ENCODE measurements at places on chromosomes 7 and 10.

DNA sequence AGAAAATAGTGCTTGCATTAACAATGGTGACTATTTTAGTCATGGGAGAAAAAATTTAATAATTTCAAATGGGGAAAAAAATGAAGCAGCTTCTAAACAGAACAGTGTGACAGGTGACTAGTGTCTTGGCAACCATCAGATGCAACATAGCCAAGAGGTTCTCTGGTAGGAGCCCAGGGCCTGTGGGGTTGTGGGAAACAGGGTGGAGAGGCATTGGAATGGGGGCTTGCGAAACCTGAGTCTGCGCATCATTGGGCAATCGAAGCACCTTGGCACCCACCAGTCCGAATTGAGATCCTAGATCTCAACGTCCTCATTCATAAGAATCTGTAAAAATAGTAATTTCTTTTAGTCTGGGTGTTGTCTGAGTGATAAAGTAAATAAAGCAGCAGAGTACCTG, 19.2 kb upstream of the PARD3 start:
- no peak for DNase-seq

GRCh38 chr10:113565364-113565763, 12.5 kb downstream of the HABP2 start:
- DNase-seq = no peak

DNA sequence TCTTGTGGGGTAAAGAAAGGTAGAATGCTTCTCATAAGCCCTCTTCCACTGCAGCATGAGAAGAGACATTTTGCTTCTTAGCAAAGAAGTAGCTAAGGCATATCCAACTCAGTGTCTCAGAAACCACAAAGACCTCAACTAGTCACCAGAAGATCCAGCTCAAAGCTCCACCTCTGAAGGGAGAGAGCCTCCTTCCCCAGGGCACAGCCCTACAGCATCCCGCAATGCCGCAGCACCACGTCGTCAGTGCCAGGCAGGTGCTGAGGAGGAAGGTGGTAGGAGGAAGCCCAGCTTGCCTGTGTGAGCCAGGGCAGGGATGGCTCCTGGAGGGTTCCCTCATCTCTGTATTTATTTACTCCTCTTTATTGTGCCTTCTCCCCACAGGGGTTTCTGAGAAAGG, 385.6 kb upstream of the NPVF start:
- no peak for DNase-seq

DNA sequence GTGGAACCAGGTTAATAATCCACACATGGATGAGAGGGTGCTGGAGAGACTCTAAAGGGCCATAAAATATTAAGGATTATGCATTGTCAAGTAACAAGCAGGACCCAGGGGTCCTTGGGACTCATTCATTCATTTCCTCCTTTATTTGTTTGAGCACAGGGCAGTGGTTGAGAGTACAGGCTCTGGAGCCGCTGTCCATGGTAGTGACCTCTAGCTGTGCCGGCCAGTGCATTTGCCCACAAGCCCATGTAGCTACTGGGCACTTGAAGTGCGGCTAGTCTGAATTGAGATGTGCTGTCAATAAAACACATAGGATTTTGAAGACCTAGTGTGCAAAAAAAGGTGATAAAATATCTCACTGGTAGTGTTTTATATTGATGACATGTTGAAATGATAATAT, 137.6 kb downstream of the C10orf105 start:
- DNase-seq = no peak

GRCh38 chr7:5636914-5637313, 144.5 kb downstream of the RNF216 start:
- DNase-seq = peak; percentile 77

GRCh38 chr7:50265968-50266634, 38.4 kb upstream of the IKZF1 start:
- no peak for DNase-seq

DNA sequence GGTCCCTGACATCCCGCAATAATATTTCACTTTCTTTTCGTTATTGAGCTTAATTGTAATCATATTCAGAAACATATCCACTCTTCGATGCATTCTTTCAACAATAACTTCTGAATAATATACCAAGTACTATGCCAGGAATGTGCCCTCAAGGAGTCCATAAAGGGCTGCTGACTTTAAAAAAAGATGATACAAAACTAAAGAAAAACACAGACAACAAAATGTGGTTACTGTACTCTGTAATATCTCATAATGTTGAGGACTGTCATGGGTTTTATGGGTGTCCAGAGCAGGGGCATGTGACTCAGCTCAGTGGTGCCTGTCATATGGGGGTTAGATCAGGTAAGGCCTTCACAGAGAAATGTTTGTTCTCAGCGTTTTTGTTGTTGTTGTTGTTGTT, 73.7 kb downstream of the ARL4A start:
- DNase-seq = no peak

DNA sequence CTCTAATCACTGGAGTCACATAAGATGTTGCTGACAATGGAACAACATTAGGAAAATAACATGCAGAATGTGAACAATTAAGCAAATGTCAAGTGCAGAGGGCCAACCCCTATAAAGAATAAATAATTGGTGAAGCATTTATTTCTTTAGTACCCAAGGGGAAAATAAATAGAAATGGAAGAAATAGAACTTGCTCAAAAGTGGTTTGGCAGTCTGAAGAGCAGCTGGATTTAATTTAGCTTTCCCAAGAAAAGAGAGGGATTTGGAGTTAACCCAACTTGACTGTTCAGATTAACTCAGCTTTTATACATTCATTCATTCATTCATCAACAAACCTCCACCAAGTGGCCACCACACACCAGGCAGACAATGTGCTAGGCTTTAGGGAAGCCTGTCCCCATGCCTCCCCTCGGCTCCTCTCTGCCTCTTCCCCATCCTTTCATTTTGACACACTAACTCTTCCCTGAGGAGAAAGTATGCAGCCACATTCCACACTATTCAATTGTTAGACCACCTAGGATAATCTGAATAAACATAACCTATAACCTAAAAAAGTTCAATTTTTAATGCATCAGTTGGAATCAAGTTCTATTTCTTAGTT, 295.5 kb downstream of the AHR start:
- DNase-seq = peak; percentile 44

DNA sequence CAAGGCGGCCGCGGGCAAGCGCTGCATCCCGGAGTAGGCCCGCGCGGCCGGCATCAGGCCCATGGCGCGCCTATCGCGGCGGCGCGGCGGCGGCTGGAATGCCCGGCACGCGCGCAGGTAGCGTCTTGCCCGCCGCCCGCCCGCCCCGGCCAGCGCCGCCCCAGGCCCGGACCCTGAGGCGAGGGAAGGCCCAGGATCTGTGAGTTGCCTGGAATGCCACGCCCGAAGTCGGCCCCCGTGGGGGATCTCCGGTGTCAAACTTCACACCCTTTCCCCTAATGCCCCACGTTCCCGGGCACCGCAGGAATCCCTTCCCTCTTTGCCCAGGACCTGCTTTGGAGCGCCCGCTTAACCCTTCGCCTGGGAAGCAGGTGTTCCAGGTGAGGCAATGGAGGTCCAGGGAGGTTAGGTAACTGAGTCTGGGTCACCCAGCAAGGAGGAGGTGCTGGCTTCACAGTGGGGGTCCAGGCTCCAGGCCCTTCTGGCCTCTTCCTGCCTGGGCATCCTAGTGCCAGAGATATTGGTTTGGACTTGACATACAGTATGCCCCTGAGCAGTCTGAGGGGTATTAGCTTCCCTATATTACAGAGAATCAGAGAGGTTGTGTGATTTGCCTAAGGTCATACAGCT, 138.1 kb downstream of the ARHGAP22 start:
- DNase-seq = no peak

DNA sequence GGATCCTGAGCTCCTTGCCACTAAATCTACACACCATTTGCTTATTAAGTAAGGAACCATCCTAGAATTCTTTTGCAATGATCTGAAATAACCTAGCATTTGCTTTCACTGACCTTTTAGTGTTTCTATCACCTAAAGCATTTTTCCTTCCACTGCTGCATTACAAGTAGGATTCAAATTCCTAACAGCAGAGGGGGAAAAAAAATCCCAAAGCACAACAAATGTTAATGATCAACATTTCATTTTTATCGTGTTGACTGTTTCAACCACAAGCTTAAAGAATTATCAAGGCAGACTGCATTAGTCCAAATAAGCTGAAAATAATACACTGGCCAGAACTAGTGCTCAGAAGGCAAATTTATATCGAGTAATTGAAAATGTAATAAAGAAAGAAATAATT, 174.7 kb upstream of the TCF7L2 start:
- no peak for DNase-seq

DNA sequence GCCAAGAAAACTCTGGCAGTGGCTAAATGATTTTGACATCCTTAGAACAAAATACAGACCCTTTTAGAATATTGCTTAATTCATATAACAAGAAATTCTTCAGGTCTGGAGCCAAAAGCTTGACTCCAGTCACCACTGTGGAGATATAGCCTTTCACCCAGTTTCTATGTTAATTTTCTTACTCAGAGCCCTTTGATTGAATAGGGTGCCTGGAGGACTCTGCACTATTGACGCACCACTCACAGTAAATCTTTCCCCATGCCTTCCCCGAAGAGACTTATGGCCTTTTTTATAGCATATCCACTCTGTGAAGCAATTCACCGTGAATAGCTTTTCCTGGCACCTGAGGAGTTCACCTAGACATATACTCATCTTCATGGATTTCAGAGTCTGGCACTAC, 613.8 kb downstream of the ZWINT start:
- DNase-seq = no peak

DNA sequence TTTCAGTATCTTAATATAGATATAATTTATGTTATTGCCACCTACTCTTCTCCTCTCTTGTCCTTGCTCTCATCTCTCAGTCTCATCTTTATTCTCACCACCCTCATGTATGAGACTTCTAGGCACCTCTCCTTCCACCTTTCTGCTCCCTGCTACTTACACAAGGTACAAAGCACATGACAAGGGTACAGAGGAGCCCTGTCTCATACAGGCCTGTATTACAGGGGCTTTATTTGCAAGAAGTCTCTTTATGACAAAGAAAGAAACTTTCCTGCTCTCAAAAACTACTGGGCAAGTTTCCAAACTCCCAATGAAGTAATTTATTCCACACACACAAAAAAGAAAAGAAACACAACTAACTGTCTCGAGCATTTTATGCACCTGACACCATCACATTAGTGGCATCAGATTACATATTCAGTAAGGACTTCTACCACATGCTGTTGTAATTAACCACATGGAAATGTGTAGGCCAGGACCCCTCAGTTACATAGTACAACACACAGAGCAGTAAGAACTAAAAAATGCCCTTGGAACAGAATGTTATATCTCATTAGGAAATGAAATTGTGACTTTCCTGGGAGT, 253.1 kb downstream of the FZD1 start:
- DNase-seq = no peak

GRCh38 chr10:17693009-17693408, 49.1 kb downstream of the STAM start:
- no peak for DNase-seq

DNA sequence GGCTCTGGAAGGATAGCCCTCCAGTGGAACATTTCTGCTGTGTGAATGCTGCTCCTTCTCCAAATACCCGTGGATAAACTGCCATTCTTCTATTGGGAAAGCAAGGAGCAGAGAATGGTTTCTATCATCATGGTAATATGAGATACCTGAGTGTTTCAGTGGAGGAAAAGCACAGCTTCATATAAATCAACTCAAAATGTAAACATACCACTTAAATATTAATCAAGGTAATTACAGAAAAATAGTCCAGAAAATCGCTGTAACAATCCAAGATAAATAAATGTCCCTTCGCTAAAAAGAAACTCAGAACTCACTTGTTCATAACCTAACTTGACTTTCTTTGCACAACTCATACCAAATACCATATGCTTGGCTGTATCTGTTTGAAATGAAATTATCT, 635.8 kb downstream of the PARD3 start:
- DNase-seq = no peak

- no peak for DNase-seq
Measured at GRCh38 chr10:88838766-88839350, 12.8 kb downstream of the ANKRD22 start.

GRCh38 chr10:97851341-97852001, 1.8 kb downstream of the GOLGA7B start:
- DNase-seq = no peak

- no peak for DNase-seq
Measured at GRCh38 chr10:115092555-115093285, 445 bp upstream of the ATRNL1 start.

GRCh38 chr7:45192621-45193041, 35.0 kb downstream of the RAMP3 start:
- no peak for DNase-seq

DNA sequence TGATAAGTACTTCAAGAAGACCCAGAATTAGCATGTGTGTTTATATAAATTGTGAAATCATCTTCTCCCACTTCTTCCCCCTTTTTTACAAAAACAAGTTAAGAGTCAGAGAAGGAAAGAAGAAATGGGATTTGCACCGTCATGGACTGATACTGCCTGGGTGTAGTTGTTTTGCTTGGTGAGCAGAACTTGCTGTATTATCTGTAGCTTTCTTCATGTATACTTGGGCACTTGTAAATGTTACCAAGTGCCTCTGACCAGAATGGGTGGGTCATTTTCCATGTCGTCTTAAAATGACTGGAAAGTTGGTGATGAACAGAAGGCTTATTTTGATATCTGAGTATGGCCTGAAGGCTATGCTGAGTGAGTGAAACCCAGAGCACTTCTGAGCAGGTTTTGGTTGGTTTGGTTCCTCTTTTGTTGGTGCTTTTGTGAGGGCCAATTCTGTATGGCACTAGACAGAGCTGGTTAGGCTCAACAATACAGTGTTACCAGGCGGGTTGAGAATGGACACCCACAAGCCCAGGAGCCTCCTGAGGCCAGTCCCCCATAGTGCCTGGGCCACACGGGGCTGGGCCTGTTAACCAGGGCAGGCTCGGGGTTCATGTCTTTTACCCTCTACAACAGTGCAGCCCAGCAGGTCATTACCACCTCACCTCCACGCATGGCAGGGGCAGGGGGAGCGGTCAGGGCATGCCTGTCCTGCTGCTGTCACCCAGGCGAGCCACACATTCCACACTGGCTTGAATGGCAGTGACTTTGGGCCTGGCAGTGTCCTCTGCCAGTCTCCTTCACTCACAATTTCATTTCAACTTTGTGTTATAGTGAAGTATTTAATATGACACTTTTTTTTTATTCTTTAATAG, 115.1 kb downstream of the CCNY start:
- DNase-seq = no peak

- DNase-seq = no peak
Measured at GRCh38 chr10:22852712-22853353, 75.0 kb upstream of the ARMC3 start.

GRCh38 chr10:86585037-86585929, 63.7 kb upstream of the WAPL start:
- DNase-seq = no peak

GRCh38 chr10:9362721-9363120, 1308.2 kb downstream of the GATA3 start:
- no peak for DNase-seq

Data from BJ (cell line).